PC-9 (cell line): ENCODE measurements at places on chromosomes 12 and 14. TPM values are rescaled to one million over a fixed set of nuclear protein-coding genes. Genes with fewer than 3 reads are reported as not detected.

DNA sequence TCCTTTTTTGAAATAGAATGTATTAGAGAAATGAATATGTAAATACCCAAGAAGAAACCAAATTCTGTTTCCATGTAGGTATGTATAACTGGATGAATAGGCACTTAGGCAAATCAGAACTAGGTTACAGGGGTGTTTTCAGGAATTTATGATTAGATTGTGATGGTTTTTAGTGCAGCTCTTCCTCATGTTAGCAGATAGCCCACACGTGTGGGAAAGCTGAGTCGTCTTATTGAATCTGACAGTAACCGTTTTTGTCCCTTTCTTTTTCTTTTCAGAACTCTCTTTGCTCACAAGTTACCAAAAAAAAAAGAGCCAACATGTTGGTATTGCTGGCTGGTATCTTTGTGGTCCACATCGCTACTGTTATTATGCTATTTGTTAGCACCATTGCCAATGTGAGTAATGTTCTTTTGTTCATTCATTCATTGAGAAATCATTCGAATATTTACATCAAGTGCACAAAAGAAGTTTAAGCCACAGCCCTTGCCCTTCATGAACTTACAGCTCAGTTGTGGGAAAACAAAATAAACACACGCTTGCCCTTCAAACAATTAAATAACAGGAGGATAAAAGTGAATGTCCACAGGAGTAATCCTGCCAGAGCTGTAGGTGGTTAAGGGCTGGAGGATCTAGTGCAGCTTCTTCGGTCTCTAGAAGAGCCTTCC lies 14.8 kb downstream of the EMP1 start:
- DNase-seq: no peak

GRCh38 chr12:14290951-14291350 lies 74.5 kb upstream of the ATF7IP start:
- DNase-seq: no peak

DNA sequence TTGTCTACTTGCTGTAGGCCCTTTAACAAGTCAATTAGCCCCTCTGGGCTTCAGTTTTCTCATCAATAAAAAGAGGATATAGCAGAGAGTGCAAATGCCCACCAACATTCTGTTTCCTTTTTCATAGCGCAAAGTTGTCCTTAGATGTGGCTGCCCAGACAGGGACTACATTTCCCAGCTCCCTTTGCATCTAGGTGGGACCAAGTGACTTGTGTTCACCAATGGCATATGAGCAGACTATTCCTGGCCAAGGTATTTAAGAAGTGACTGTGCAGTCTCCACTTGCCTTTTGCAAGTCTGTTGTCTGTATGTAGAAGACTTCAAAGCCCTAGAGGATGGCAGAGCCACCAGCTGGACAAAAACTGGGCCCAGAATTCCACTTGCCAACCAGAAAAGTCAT lies 59.7 kb downstream of the DAO start:
- DNase-seq: peak; percentile 64

DNA sequence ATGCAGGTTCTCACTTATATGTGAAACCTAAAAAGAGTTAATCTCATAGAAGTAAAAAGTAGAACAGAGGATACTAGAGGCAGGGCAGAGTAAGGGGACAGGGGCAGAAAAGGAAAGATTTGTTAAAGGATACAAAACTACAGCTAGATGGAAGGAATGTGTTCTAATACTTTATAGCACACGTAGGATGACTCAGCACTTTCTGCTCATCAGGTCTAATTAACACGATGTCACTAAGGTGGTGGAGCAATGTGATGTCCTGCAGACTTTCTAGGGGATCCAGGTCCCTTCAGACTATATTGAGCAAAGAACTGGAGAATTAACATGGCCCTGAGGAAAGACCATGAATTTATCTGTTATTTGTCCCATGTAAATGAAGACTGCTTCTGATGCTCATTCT lies 80.8 kb upstream of the CMKLR1 start:
- DNase-seq: no peak

DNA sequence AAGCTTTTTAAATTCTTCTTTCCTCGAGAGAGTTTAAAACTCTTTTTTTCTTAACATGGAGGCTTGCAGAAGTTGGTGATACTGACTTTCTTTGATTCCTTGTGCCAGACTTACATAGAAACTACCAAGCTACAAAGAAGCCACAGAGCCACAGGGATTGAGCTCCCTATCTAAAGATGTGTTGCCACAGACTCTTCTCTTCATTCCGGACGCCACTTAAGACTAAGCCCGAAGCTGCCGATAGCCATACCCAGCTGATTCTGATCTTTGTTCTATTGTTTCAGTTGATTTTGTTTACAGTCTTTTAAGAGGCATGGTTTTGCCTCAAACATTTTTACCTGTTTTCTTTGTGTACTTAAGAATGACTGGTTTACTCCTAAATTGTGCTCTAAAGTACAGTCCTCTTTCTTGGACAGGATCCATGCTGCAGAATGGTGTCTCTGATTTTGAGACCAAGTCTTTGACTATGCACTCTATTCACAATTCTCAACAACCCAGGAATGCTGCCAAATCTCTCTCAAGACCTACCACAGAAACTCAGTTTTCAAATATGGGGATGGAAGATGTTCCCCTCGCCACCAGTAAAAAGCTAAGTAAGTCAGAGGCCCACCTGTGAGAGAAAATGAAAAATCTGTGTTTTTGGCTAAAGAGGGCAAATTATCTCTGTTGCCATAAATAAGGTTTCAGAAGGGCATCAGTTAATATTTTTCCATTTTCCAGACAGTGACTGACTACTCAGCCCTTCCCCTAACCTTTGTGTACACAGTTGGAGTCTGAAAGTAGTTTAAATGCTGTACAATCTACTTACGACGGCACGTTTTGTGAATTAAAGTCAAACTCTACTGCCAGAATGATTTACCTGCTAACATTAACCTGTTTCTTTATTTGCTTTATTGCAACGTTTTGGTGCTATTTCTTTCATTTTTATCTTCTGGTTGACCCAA lies 42.1 kb upstream of the KCNH3 start:
- DNase-seq: no peak

DNA sequence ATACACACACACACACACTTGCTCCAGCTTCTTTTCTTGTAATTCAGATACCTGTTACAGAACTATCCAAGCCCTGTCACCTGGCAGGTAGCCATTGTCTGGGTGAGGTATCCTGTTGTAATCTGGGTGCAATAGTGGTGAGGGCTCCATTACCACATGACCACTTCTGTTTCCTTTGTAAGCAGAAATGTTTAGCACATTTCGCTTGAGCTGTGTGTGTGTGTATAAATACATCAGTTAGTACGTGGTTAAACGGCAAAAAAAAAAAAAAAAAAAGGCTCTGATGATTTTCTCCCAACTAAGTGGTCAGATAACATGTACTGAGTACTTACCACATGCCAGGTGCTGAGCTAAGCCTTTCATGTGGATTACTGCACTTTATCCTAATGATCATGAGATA lies 129.3 kb upstream of the SSTR1 start:
- DNase-seq: no peak

GRCh38 chr12:130044991-130045621 lies 117.2 kb upstream of the FZD10 start:
- no peak for DNase-seq

GRCh38 chr12:52395761-52396434 lies 10.2 kb downstream of the KRT82 start:
- peak; percentile 72 for DNase-seq

- DNase-seq: no peak
Measured at GRCh38 chr12:109932878-109933503, 32.9 kb downstream of the TCHP start.

DNA sequence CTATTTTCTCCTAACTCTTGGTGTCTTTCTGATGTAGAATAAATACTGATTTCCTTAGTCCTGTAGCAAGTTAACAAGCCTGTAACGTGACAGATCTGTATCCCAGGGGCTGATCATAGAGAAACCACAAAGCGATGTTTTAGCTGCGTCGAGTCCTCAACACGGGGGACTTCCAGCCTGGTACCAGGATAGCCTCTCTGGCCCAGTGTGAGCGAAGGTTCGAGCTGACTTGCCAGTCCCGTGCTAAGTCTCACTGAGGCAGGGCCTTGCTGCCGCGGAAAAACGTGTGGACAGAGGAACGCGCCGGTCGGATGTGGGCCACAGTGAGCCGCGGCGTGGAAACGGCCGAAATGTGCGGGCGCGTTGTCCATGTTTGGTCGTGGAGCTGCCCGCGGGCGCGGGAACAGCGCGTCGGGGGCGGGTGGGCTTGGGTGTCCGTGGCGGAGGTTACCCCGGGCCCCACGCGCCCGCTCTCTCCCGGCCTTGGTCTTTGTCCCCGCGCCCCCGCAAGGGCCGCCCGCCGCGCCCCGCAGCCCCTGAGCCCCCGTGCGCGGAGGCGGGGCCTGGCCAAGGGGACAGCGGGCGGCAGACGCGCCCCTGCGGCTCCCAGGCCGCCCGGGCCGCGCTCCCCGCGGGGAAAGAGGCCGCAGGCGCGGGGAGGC lies 531 bp upstream of the EML1 start:
- DNase-seq: no peak

DNA sequence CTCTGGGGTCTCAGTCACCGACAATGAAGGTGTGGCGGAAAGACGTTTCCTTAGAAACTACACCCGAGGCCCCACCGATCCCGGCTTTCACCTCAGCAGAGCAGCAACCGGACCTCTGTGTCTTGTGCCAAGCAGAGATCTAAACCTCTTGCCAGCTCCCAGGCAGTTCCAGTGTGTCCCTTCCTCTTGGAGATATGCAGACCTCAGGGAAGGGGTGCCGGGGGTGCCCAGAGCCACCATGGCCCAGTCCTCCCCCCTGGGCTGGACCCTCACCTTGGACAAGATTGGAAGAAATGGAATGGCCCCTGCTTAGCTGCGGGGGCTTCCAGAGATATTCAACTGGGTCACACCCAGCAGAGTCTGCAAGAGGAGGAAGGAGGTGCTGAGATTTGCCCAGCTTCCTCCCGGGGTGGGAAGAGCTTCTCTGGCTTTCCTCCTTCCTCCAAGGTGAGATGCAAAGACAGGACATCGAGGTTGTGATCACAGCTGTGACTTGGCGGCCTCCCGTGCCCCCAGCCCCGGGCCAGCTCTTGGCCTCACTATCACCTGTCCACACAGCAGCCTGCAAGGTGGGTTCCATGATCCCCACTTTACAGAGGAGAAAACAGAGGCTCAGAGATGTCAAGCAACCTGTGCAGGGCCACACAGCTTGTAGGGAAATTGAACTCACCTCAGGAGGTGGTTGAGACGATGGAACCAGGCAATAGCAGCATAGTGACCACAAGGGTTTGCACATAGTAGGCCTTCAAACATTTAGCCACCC lies 281.7 kb upstream of the RTL1 start:
- no peak for DNase-seq

GRCh38 chr12:69888901-69889300 lies 63.9 kb downstream of the MYRFL start:
- no peak for DNase-seq

GRCh38 chr12:3560295-3560620 lies 69.3 kb downstream of the PRMT8 start:
- no peak for DNase-seq

GRCh38 chr14:50003213-50004021 lies 110.5 kb downstream of the ARF6 start:
- peak; percentile 80 for DNase-seq

DNA sequence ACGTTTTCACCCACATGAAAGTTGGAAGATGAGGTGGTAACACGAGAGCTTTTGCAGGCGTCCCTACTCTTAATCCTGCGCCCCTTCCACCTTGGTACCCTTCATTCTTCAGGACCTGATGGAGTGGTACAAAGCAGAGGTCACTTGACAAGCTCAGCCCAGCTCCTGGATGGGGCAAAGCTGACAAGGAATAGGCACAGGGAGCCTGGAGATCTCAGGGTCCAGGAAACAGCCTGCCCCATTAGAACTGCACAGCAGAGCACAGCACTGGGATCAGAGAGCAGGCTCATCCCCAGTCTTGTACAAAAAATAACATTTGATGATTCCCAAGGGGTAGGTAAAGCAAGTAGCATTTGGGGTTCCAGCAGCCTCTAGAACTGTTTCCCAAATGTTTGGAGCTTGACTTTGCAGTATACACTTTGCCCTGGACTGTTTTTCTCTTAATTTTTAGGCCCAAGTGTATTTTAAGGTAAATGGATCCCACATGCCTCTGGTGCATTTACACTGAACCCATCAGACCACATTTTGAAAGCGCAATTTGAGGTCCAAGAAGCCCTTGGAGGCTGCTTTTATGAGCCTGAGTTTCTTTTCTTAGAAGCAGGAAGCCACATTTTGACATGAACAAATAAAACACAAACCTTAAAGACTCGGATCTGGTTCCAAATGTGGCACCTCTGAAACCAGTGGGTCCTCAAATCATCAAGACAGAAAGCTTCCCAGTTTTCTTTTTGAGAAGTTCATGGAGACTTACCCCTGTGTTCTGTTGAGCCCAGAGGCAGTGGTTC lies 633 bp downstream of the TC2N start:
- no peak for DNase-seq

- no peak for DNase-seq
Measured at GRCh38 chr14:33085799-33086198, 147.1 kb downstream of the NPAS3 start.

GRCh38 chr14:72716476-72716875 lies 177.4 kb downstream of the DPF3 start:
- DNase-seq: no peak

GRCh38 chr12:105936496-105936895 lies 202.3 kb downstream of the NUAK1 start:
- DNase-seq: peak; percentile 73

- DNase-seq: no peak
Measured at GRCh38 chr14:31207287-31207754, 272 bp downstream of the HECTD1 start.

- no peak for DNase-seq
Measured at GRCh38 chr12:114851981-114852380, 168.0 kb upstream of the TBX3 start.

GRCh38 chr12:107780298-107780697 lies 5.8 kb downstream of the ASCL4 start:
- no peak for DNase-seq

GRCh38 chr12:7123806-7124522 lies 4.7 kb downstream of the RBP5 start:
- no peak for DNase-seq

Gene KRT85
- not detected in 2 replicates for total RNA-seq

Gene CLMN
- 15.8 and 18.3 TPM in 2 replicates for total RNA-seq

Gene TMPRSS12
- total RNA-seq: not detected in 2 replicates

Gene LRRK2
- 0.26 and 0.48 TPM in 2 replicates for total RNA-seq

Gene PIWIL1
- not detected in 2 replicates for total RNA-seq

Gene SPIC
- total RNA-seq: not detected in 2 replicates

Gene GLS2
- 1.3 and 2.9 TPM in 2 replicates for total RNA-seq

Gene KRT75
- not detected in 2 replicates for total RNA-seq

Gene ARMH4
- total RNA-seq: not detected in 2 replicates

Gene HRK
- total RNA-seq: 0.55 and 1.4 TPM in 2 replicates

Gene AMN
- total RNA-seq: 21.8 and 36.5 TPM in 2 replicates

Gene PLEK2
- 32.7 and 46.0 TPM in 2 replicates for total RNA-seq

Gene RAB5B
- total RNA-seq: 98.6 and 122 TPM in 2 replicates

Gene GPR68
- not detected in 2 replicates for total RNA-seq

Gene TAMALIN
- total RNA-seq: 0.50 TPM in 1 of 2 replicates, not detected in the other

Gene AICDA
- total RNA-seq: not detected in 2 replicates

Gene RTL1
- not detected in 2 replicates for total RNA-seq

Gene GUCY2C
- not detected in 2 replicates for total RNA-seq

Gene TAS2R50
- 1.6 and 2.3 TPM in 2 replicates for total RNA-seq

Gene RNF212B
- total RNA-seq: not detected in 2 replicates
